ENCODE measurements at places on chromosomes 2 and 18.

DNA sequence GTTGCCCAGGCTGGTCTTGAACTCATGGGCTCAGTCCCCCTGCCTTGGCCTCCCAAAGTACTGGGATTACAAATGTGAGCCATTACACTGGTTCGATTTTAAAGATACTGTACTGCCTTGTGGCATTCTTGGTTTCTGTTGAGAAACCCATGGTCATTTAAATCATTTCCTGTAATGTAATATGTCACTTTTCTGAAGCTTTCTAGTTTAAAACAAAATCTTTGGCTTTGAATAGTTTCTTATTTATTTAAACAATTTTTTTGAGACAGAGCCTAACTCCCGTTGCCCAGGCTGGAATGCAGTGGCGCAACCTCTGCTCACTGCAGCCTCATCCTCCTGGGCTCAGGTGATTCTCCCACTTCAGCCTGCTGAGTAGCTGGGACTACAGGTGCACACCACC is 8.9 kb downstream of the ZNF512 start:
- no peak for DNase-seq

DNA sequence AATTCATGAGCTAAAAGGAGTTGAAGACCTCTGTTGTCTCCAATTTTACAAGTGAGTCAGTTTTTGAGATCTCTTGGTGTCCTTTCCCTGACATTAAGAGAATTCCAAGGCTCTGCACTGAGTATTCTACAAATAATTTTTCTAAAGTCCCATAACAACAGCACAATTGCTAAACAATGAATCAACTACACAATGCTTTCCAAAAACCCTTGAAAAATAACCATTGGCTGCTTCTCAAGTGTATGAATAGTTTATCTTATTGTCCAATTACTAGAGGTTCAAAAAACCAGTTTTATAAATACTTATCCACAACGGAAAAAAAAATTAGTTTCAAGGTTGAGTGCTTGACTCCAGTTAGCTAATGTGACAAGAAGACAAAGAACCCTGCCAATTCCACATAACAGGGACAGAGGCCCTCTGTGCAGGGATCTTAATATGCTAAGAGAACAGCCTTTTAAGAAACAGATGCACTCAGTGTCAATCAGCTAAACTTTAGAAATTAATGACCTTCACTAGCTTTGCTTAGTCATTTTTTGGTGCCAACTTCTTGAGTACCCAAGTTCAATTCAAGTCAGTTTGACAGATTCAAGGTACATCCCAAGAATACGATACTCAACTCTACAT is 266.6 kb upstream of the CYP26B1 start:
- DNase-seq, result no peak

GRCh38 chr2:169247211-169247610 is 115.1 kb downstream of the LRP2 start:
- no peak for DNase-seq

DNA sequence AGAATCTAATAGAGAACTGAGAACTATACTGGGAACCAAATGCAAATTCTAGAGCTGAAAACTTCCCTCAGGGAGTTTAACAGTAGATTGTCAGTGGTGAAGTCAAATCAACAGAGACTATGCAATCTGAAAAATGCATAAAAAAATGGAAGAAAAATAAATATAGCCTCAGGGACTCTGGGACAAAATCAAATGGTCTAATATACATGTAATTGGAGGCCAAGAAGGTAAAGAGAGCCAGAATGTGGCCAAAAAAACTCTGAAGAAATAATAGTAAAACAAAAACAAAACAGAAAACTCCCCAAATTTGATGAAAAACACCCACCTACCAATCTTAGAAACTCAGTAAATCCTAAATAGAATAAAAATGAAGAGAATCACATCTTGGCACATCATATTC is 16.5 kb downstream of the DNAJC27 start:
- DNase-seq, result no peak

DNA sequence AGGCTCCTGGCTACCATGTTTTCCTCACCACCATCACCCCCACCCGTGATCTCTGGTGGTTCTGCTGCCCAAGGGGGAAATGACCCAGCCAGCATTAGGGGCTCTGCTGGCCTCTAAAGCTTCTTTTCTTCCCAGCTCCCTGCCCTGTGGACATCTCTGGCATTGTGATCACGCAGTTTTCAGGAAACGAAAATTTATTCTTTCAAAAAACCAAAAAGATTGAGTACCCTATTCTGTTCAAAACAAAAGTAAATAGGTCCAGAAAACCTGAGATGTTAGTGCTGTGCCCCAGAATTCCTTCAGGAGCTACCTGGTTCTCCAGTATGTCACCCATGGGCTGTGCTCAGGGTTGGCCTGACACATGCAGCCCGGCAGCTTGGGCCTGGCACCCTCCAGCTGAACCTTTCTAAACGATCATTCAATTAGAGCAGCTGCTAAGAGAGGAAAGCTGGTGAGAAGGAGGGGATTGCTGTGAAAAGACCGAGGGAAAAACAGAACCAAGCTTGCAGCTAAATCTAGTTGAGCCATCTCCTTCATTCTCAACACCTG is 157.5 kb downstream of the MGAT5 start:
- DNase-seq, result no peak

DNA sequence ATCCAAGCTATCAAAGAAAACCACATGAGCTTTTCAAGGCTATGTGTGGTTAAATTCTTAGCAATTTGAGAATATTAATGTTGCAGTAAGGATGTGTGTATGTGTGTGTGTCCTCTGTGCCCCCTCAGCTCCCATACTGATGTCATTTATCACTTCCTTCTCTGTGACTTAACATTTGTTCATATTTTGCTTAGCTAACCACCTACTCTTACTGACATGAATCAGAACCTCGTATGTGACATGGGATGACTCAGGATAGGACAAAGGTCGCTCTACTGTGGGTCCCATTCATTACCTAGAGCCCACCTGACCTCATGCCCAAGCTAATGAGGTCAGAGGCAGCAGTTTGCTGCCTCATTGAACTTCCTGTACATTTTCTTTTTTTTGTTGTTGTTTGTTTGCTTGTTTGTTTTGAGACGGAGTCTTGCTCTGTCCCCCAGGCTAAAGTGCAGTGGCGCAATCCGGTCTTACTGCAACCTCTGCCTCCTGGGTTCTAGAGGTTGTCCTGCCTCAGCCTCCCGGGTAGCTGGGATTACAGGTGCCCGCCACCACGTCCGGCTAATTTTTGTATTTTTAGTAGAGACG is 36.3 kb downstream of the MOGAT1 start:
- no peak for DNase-seq

DNA sequence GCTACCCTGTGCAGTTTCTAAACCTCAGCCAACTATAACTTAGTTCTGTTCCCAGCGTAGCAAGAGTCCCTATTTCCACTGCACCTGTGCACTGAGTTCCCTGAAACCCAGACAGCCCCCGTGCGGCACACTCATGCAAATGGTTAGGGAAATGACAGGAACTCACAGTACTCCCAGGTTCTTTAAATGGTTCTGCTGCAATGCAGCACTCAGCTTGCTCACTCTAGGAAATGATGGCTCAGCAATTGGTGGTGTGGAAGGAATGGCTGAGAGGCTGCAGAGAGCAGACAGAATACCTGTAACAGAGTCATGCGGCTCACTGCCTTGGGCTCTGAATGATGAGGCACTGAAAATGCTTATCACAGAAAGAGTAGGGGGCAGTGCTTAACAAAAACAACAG is 143.0 kb downstream of the RAD51AP2 start:
- DNase-seq, result no peak

DNA sequence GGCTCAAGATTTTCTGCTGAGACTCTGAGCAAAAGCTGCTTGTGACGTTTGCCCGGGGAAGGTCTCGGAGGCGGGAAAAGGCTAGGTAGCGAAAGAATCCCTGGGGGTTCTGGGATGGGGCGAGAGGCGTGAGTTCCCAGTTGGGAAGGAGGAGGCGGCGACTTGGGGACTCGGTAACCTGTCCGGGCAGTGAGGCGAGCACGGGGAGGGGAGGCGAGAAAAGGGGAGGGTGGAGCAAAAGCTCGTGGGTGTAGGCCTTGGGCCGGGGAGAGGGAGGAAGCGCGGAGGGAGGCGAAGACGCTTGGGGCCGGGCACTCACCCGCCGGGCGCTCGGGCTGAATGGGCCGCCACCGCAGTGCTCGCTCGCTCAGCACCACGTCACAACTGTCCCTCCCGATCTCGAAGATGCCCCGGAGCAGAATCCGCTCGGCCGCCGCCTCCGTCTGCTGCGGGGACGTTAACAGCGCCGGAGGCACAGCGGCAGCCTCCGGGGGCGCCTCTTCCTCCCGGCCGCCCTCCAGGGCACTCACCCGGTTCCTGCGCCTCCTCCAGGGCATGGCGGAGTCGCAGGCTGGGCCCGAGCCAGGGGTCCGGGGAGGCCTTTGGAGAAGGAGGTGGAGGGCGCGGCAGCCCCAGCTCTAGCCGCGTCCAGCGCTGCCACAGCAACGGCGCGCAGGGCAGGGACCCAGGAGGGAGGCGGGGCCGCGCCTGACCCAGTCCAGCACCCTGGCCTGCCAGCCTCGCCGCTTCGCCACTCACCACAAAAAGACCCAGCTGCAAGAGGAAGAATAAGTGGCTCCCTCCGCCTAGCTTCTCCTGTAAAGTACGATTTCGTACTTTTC is at the start of gene CERKL:
TSS of gene CERKL (minus strand) at position 656 of the 842 bp plus-strand sequence. CDS start at position 557, 99 bp downstream.
- no peak for DNase-seq

GRCh38 chr2:402721-403120 is 114.8 kb upstream of the ALKAL2 start:
- no peak for DNase-seq

GRCh38 chr2:109288544-109289368 is 159.8 kb downstream of the SH3RF3 start:
- DNase-seq, result no peak

DNA sequence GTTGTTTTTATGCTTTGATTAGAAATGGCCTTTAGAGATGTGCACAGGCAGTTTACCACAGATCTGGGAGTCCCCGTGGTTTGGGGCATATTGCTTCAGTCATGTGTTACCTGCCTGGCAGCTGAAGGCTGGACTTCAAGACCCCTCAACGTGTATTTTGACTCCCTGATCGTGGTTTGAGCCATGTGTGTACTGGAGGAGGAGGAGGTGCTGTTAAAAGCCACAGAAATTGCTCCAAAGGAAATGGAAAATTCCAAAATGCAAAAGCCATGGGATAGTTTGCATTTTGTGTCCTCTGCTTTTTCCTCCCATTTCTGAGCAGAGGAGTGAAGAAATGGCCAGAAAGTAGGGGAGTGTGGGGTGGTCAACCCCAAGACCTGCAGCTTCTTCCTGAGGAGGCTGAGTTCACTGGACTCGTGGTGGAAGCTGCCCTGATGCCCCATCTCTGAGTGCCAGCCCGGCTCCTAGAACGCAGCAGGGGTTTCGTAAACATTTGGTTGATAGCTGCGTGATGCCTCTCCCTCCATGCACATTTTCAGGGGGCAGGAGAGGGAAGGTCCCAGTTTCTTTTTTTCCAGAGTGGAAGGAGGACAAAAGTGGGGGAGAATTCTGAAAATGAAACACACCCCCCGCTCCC is 45.7 kb downstream of the ITGB1BP1 start:
- no peak for DNase-seq

- no peak for DNase-seq
These were observed 278.0 kb upstream of the MGAT5 start for GRCh38 chr2:133975676-133976428.
